ENCODE measurements at places on chromosomes 7 and 10. TPM values are rescaled to one million over a fixed set of nuclear protein-coding genes. Genes with fewer than 3 reads are reported as not detected.
A peak's percentile ranks its signal among the peaks of the same experiment; 100 is the strongest.

Gene CTBP2
- total RNA-seq, result 45.3 TPM

Gene DNAJC12
- total RNA-seq, result 9.8 TPM

Gene UPK3B
- 23.6 TPM for total RNA-seq

DNA sequence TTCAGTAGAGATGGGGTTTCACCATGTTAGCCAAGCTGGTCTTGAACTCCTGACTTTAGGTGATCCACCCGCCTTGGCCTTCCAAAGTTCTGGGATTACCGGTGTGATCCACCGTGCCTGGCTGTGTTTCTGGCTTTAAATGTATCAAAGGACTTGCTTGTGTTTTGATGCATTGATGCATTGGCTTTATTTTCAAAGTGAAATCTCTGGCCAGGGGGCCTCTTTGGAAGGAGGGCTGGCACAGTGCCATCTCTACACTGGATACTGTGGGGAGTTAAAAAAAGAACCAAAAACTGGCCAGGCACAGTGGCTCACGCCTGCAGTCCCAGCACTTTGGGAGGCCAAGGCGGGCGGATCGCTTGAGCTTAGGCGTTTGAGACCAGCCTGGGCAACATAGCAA lies 16.0 kb downstream of the MNX1 start:
- DNase-seq, result no peak

DNA sequence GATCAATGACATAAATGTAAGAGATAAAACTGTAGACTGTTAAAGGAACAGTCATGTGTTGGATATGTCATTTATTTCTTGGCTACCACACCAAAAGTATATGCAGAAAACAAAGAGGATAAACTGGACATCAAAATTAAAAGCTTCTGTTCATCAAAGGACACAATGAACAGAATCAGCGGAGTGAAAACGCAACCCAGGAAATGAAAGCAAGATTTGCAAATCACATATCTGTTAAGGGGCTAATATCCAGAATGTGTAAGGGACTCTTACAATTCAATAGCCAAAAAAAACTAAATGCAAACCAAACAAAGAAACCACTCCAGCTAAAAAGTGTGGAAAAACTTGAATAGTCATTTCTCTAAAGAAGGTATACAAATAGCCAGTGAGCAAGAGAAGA lies 164.3 kb downstream of the ZMYND11 start:
- no peak for DNase-seq

- no peak for DNase-seq
Observed at GRCh38 chr10:114706458-114707055, 48.5 kb upstream of the ABLIM1 start.

DNA sequence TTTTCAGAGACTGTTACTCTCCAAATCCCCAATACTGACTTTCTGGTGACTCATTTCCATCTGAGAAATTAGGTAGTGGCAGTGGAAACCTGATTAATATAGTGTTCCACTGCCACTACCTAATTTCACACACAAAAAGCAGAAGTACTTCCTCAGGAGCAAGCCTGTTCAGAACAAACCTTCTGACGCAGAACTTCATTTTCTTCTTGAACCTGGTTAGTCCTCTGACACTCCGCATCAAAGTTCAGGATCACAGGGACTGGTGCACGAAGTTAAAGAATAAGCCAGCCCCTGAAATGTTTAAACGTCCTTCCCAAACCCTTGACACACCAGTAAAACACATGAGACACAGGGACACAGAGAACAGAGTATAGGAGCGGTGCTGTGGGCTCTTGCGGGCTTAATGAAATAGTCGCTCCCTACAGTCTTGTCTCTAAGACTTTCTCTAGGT lies 4.4 kb downstream of the WDR91 start:
- no peak for DNase-seq

DNA sequence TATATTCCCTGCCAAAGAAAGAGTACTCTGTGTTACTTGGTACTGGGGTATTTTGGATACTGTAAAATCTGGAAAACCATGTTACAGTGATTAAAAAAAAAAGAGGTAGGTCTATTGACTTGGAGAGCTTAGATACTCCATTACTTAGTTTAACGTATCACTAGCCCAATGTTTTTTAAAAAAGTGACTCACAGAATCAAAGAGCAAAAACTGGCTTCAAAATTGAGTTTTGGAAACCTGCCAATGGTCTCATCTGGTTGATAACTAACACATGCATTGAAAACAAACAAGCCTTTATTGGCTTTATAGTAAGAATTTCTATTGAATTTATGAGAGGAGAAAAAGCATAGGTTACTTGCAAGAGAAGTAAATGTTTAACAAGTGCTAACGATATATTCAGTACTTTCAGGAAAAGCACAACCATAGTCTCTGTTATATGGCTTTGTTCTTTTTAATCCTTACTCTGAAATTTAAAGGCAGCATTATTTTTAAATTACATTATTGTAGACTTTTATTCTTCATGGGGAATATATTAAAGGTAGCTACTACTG lies 563.3 kb upstream of the SORCS1 start:
- no peak for DNase-seq

GRCh38 chr10:43260911-43261577 lies 5.8 kb downstream of the RASGEF1A start:
- no peak for DNase-seq

- peak; percentile 53 for DNase-seq
Observed at GRCh38 chr7:92464515-92464914, 13.2 kb downstream of the ERVW-1 start.

DNA sequence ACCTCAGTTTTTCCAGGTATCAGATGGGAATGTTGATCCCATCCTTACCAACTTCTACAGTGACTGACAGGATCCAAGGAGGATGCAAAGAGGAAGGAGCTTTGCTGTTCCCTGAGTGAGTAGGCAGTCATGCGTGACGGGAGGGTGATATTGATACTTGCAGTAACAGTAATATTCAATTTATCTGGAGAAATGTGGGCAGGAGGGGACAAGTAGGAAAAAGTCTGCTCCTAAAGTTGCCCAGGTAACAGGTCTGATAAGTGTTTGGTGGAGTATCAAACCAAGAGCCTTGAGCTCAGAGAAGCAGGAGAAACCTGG lies 3.3 kb upstream of the ZCCHC24 start:
- no peak for DNase-seq

DNA sequence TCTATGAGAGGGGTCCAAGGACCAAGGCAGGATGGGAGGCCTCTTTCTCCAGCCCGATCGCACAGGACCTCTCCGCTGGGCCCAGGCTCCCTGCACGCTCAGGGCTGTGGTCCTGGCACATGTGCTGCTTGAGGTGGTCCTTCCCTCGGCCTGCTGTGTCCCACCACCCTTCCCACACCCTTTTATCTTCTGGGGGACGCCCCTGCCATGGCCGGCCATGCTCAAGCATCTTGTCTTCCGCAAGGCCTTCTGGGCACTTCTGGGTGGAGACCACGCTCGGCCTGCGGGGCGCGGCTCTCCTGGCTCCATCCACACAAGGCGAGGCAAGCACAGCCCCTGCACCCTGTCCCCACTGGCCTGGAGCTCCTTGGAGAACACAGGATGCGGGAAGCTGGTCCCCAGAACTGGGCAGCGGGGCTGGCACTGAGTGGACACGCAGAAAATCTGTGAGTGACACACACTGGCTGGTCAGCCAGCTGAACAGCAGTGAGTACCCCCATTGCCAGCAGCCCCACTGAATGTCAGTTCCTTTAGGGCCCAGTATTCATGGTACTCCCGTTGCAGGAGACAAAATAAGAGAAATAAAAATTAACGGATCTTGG lies 115.9 kb downstream of the TCERG1L start:
- DNase-seq, result no peak

DNA sequence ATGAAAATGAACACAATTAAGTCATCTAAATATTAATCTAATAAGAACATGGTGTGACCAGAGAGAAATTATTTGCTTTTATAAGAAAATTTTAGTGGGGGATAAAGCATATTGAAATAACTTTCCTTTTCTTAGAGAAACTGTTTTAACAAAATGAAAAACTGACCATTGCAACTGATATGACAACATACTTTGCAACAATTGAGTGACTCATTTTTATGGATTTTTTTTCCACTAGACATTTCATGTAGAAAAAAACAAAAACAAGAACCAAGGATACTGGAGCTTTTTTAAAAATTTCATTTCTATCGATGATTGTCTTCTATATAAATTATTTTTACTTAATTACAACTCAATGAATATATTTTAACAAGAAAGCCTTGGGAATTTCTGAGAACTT lies 90.0 kb downstream of the C1GALT1 start:
- DNase-seq, result no peak

DNA sequence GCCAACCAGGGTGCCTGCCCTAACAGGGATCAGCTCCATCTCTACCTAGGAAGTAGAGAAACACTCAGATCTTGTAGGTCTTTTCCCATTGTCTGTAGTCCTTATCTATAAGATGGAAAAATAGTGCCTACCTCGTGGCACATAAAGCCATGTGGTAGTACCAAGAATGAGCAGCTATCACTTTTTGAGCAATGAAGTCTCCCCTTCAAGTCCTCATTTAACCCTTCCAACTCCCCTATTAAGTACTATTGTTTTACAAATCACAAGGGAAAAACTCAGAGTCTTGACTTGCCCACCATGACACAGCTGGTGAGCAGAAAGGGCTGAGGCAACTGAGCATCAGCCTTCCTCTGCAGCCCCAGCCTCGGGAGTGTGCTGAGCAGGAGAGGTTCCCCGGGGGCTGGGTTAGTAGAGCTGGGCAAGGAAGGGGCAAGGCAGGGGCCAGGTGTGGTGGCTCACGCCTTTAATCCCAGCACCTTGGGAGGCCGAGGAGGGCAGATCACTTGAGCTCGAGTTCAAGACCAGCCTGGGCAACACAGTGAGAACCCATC lies 3.3 kb downstream of the FRAT2 start:
- DNase-seq, result no peak

- DNase-seq, result no peak
Observed at GRCh38 chr10:131249238-131249954, 62.1 kb downstream of the TCERG1L start.

- DNase-seq, result no peak
Observed at GRCh38 chr7:4729266-4729665, 46.2 kb upstream of the AP5Z1 start.

DNA sequence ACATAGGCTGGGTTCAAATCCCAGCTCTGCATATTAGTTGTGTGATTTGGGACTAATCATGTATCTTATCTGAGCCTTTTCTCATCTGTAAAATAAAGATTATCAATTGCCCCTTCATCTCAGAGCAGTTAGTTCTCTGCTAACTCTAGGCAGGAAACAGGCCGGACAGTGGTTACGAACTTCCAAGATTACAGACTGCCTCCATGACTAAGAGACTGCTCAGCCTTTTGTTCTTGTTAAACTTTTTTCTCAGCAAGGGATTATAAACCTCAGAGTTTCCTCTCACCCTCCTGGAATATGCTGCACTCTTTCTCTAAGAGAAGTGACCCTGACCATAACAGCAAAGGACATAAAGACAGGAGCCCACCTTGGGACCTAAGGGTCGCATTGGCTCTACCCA lies 52.5 kb upstream of the NFKB2 start:
- no peak for DNase-seq

DNA sequence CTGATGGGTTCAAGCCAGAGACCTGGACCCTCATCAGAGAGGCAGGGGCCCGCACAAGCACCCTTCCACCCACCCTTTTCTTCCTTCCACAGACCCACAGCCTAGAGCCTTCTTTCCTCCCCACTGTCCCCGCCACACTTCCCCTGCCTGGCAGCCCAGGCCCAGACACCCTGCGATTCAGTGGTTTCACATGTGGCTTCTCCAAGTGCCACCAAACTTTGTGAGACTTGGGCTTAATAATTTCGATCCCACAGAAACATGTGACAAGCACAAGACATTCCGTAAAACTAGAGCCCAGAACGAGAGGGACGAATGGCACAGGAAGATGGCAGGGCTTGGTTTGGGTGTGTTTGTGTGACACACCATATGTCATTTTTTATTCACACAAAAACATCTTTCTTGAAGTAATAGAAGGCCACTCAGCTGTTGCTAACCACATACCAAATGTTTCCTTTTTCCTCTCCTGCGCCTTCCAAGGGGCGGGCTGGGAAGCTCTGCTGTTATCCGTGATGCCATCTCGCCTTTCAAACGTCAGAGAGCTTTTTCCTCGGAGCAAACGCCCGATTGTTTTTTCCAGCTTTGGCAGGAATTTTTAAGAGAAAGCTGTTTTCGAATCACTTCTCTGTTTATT lies 162.9 kb downstream of the GRK5 start:
- no peak for DNase-seq
